ENCODE measurements at places on chromosomes 1 and 21.
A peak's percentile ranks its signal among the peaks of the same experiment; 100 is the strongest.

GRCh38 chr1:155645648-155646047 is 35.6 kb downstream of the MSTO1 start:
- DNase-seq = no peak

DNA sequence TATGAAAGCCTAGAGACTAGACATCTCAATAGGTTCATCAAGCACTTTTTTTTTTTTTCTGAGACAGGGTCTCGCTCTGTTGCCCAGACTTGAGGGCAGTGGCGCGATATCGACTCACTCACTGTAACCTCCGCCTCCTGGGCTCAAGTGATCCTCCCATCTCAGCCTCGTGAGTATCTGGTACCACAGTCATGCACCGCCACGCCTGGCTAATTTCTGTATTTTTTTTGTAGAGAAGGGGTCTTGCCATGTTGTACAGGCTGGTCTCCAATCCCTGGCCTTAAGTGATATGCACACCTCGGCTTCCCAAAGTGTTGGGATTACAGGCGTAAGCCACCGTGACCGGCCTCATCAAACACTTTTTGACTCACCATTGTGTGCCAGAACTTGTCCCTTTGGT is 613 bp upstream of the GPATCH4 start:
- no peak for DNase-seq

- no peak for DNase-seq
Observed at GRCh38 chr1:213070406-213070805, 19.4 kb downstream of the RPS6KC1 start.

DNA sequence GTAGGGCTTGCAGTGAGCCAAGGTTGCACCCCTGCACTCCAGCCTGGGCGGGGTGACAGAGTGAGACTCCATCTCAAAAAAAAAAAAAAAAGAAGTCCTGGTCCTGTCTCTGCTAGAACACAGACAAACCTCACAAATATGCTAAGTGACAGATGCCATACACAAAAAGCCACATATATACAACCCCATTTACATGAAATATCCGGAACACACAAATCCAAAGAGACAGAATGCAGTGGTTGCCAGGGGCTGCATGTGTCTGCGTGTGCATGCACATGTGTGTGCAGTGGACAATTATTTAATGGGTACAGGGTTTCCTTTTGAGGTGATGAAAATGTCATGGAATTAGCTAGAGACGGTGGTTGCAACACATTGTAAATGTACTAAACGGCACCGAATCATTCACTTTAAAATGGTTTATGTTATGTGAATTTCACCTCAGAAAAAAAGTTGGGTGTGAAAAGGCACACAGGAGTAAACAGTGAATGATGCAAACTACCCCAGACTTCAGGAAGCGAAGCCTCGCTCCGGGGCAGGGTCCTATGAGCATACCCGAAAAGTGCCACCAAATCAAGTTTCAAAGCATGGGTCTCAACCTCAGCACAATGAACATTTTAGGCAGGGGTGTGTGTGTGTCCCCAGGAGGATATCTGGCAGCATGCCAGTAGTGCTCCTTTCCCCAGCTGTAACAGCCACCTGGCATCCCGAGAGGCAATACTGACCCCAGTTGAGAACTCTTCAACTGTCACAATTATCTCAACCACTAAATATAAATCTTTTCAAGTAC is 48.3 kb downstream of the GNB1 start:
- DNase-seq = no peak

- DNase-seq = no peak
Observed at GRCh38 chr1:1205769-1206375, 520 bp downstream of the TNFRSF18 start.

- no peak for DNase-seq
Observed at GRCh38 chr1:163069142-163069541, at the start of gene RGS4. Gene RGS4 (plus strand): TSS chr1:163069361. CDS start chr1:163069485, 124 bp downstream.

GRCh38 chr1:32983020-32983419 is 18.4 kb upstream of the RNF19B start:
- DNase-seq = no peak

DNA sequence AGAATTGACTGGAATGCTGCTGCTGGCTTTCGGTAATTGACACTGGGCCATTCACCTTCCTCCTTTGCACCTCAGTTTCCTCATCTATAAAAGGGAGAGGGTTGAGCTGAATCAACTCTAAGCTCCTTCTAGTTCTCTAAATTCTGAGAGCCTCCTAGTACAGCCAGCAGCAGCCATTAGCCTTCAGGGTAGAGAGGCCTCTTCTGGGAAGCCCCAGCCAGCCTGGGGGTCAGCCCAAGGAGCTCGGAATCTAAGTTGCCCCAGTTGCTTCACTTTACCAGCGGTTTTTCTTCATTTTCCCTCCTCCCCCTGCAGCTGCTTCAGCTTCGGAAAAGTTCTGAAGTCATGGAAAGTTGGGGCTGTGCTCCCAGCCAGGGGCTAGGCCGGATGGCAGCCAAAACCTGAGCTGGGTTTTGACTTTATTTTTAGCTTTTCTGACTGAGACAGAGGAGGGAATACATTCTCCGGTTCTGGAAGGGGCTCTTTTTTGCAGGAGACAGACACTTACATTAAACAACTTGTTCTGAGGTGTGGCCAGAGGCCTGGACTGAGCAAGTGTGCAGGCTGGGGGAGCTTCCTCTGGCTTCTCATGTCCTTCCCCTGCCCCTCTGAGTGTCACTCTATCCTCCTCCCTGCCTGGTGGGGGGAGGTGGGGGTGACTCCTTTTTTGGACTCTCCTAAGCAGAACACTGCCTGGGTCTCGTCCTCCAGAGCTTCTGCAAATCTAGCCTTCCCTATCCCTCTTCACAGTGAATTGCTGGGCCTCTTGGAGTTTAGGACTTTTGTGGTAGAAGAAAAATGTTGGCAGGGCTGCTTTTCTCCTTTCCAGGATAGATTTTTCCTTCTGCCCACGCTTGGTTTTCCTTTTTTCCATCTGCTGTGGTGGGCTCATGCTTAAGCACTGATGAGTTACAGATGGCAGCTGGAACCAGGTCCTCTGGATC is 14.4 kb downstream of the LMNA start:
- no peak for DNase-seq

DNA sequence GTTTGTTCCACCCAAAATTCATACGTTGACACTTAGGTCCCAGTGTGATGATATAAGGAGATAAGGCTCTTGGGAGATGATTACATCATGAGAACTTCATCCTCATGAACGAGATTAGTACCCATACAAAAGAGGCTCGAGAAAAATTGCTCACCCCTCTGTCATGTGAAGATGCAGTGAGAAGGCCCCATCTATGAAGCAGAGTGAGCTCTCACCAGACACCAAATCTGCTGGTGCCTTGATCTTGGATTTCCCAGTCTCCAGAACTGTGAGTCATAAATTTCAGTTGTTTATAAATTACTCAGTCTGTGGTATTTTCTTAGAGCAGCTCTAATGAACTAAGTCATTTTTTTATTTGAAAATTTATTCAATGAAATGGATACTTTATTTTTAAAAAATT is 42.6 kb upstream of the USP25 start:
- DNase-seq = no peak

GRCh38 chr1:50704126-50704525 is 255.9 kb downstream of the FAF1 start:
- peak; percentile 2 for DNase-seq

DNA sequence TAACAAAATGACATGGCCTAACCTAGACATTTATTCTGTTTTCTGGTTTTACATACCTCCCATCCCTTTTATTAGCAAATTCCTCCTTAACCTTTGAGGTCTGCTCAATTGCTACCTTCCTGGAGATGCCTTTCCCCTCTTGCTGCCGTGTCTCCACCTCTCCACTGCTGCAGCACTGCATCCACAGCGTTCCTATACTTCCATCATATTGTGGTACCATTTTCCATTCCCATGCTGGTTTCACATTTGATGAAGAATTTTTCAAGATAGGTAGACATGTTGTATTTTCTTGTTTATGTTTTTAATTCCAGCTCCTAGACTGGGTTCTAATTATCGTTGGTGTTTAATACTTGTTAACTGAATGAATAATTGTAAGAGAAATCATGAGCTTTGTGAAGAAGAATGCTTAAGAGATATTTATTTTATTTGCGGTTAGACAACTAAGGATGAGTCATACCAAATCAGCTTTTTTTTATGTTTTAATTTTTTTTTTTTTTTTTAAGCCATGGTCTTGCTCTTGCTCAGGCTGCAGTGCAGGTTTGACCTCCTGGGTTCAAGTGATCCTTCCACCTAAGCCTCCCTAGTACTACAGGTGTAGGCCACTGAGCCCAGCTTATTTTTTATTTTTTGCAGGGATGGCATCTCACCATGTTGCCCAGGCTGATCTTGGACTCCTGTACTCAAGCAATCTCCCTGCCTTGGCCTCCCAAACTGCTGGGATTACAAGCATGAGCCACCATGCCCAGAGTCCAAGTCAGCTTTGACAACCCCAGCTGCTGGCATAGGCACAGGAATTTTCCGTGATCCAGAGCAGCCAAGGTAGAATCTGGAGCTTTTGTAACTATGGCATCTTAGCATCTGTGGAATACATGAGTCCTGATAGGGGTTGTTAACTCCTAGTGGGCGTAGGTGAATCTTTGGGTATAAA is 44.0 kb downstream of the ATP6V1G3 start:
- no peak for DNase-seq

- DNase-seq = no peak
Observed at GRCh38 chr1:29389533-29390041, 153.3 kb downstream of the PTPRU start.

DNA sequence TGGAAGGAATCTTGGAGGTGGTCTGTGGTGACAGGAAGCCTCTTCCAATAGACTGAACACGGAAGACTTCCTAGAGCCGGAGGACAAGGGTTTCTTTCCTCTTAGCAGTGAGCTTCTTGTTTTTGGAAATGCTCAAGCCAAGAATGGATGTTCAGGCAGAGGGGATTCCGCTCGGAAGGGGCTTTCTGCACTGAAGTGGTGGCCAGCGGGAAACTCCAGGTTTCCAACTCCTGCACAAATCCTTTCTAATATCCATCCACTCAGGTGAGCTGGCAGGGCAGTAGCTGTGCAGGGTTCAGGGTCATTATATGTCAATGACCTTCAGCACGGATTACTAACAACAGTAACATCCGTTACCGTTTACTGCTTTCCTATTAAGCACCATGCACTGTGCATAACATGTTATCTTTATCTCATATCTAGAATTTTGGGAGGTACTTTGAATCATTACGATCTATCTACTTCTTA is 573 bp upstream of the CPT2 start:
- DNase-seq = no peak

DNA sequence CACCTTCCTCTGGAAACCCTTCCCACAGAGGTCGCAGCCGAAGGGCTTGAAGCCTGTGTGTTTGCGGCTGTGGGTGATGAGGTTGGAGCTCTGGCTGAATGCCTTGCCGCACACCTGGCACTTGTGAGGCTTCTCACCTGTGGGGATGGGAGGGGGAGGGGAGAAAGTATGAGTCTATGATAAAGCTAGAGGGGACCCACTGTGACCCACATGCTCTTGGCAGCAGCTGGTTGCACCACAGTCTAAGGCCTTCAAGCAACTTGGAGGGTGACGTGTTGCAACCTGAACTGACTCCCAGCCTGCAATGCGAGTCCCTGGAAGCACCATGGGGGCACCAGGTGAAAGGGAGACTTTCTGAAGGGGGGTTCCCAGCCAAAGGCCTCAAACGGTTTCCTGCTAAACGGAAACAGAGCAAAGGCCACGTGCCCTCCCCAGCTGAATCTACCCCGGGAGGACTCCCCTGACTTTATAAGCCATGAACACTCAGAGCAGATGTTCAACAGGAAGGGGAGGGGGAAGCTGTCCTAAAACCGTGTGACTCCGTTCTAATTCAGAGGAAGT is 10.6 kb downstream of the GFI1 start:
- DNase-seq = peak; percentile 59

DNA sequence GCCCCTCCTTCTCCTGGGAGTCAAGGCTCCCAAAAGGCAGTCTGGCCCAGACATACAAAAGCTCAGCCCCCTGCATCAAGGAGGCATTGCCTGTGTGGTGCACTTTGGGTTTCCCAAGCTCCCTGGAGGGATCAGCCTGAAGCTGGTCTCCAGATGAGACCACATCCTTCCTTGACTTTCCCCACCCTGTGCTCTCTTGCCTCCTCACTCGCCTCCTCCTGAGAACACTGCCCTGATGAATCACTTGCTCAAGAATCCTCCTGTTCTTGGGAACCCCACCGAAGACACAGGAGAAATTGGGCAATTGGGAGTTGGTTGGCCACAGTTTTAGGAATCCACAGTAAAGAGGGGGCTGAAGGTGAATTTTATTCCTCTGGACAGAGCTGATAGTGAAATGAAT is 34.8 kb upstream of the LYST start:
- DNase-seq = no peak

Measured in CD4-positive, alpha-beta T cell treated with Interleukin-6 at 100 ng/mL for 8 hours (primary cell).